ENCODE measurements at places on chromosomes 1 and 21.
A peak's percentile ranks its signal among the peaks of the same experiment; 100 is the strongest.

DNA sequence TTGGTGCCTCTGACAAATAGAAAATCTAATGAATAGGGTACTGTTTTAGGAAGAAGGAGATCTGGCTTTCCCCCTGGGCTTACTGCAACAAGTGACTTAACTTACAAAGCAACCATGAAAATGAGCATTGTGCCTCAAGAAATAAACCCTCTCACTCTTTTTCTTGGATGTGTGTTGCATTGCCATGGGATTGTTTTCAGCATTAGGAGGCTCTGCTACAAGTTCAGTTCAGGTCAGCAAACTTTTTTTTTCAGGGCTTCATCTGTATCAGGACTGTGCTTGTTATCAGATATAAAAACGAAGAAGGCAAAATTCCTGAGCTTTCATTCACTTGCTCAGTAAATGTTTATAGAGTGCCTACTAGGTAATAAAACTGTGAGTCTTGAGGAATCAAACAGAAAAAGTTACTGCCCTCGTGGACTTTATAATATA is 37.8 kb upstream of the DOCK7 start:
- no peak for DNase-seq

- DNase-seq: no peak
Measured at GRCh38 chr21:33386222-33386784, 16.9 kb upstream of the IFNGR2 start.

GRCh38 chr1:172135076-172135672 is 285.3 kb upstream of the C1orf105 start:
- DNase-seq: no peak

DNA sequence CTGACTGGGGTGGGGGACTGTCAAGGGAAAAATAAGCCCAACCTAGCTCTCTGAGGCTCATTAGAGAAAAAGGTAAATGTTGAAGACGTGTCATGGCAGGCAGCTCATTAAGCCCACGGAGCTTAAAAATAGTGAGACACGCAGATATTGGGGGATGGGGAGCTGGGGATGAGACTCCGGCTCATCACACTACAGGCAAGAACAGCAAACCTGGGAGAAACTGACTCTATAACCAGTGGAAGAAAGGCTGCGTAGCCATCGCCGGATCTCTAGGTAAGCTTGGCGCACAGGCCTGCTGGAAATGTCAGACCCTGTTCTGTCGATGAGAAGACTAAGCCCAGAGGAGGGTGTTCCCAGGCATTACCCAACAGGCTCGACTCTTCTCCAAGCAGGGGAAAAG is 78.0 kb downstream of the SYT2 start:
- no peak for DNase-seq

DNA sequence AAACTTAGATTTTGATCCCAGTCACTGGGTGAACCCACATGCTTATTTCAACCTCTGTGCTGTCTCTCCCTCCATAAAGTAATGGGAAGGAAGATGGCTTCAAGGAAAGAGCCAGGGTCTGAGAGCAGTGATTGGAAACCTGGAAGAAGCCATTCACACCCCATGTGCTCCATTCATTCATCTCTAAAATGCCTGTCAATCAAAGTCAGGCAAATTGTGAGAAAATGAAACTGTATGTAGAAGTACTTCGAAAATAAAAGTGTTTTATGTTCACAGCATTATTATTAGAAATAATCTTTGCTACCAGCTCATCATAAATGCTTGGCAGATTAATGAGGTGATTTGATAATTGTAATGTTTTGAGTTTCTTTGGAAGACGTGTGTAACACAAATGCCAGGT is 61.0 kb downstream of the ACP6 start:
- no peak for DNase-seq

GRCh38 chr1:36161641-36162531 is 5.9 kb downstream of the MAP7D1 start:
- DNase-seq: no peak

DNA sequence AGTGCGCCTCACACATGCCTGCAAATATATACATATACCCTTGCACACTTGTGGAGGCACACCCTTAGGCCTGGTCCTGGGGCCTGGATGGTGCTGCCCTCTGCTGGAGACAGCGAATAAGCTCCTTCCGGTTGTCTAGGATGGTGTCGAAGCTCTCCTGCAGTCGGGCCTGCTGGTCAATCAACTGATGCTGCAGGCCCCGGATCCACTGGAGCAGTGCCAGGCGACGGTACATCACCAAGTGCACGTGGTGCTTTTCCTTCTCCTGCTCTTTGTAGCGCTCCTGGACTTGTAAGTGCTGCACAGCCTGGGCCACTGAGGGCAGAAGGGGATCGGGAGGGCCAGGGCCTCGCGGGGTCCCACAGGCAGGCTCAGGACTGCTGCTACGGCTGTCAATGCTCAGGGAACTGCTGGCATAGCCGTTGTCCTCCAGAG is 3.1 kb downstream of the C1orf216 start:
- peak; percentile 42 for DNase-seq

DNA sequence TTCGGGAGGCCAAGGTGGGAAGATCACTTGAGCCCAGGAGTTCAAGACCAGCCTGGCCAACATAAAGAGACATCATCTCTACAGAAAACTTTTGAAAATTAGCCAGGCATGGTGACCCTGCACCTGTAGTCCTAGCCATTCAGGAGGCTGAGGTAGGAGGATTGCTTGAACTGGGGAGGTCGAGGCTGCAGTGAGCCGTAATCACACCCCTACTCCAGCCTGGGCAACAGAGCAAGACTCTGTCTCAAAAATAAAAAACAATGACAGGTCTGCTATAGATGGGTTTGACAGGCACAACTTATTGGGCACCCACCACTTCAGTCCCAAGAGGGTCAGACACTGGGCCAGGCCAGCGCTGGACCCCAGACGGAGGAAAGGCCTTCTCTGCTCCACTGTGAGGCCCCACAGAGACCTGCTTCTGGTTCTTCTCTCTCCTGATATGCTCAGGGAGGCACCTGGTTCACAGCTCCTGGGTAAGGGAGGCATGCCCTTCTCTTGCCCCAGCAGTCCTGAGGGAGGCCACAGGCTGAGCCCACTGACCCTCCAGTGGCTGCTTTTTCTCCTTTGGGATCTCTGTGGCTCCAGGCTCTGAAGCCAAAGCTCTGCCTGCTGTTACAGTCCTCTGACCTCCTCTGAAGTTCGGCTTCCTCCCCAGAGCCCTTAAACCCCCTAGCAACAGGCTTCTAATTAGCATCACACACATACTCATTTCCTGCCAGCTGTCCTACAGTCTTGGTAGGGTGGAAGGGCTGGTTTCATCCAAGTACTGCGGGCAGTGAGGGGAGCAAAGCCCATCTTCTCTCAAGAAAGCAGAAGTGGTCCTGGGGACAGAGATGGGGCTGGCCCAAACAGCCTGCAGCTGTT is 14.4 kb downstream of the S100A16 start:
- peak; percentile 88 for DNase-seq

DNA sequence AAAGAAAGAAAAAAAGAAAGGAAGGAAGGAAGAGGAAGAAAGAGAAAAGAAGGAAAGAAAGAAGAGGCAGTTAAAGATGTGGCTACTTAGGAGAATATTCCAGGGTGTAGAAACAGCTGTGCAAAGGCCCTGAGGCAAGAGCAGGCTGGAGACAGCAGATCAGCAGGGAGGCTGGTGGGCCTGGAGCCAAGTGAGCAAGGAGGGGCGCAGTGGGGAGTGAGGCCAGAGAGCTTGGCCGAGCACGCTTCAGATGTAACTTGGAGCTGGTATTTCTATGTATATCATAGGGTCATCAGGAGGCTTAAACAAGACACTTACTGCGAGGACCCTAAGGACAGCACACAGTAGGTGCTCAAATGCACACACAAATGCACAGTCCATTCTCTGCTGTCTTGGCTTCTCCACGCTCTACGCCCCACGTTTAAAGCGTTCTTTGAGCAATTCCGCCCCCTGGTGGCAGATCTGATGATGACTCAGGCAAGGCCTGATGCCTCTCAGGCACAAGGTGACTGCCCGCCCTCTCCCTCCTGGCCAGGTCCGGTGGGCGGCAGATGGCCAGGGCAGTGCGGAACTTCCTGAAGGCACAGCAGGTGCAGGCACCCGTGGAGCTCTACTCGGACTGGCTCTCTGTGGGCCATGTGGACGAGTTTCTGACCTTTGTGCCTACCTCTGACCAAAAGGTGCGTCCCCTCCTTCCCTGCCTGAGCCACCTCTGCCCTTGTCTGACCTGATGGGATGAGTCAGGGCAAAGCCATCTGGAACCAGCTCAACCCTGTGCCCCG is 11.9 kb upstream of the PADI3 start:
- DNase-seq: peak; percentile 31

- no peak for DNase-seq
Measured at GRCh38 chr1:26545969-26546323, 16.4 kb downstream of the RPS6KA1 start.

DNA sequence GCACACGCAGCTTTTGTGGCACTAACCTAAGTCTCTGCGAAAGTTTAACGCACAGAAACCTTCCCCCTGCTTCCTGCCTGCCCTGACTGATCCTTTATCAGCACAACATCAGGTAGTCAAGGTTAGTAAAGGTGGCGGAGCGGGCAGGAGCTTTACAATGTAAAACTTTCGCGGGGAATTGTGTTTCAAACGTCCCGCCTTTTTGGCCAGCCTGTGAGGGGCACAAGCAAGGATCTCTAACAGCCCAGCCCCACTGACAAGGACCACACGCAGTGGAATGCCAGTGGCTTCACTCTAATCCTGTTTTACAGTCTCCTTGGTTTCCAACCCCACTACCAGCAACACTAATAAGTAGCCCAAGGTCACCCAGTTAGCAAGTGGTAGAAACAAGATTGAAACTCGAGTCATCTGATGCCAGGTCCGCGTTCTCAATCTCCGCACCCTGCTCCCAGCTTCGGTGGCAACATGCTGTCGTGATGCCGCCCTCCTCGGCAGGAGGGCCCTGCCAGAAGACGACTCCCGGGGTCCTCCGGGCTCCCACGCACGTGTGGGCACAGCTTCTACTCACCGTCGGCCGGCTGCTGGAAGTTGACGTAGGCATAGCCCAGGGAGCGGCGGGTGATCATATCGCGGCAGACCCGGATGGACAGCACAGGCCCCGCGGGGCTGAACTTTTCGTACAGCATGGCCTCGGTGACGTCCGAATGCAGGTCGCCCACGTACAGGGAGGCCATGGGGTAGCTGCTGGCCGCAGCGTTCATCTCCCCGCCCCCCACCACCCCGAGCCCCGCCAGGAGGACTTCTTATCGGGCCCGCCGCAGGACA is 1.2 kb downstream of the PABPC4 start:
- no peak for DNase-seq

DNA sequence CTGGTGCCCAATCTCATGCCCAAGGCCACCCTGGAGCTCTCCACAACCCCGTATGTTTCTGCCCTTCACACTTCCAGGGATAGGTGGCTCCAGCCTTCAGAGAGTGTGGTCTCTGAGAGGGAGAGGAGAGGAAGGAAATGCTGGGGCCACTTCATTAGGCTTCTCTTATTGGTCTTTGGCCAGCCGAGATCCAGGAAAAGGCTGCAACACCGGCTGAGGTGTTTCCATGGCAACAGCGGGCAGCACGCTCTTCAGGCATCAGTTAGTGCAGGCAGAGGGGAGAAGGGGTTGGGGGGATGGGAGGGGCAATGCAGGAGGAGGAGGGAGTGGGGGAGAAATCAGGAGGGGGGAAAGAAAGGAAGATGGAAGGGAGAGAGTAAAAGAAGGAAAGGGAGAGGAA is 275.1 kb upstream of the GJB5 start:
- DNase-seq: no peak

DNA sequence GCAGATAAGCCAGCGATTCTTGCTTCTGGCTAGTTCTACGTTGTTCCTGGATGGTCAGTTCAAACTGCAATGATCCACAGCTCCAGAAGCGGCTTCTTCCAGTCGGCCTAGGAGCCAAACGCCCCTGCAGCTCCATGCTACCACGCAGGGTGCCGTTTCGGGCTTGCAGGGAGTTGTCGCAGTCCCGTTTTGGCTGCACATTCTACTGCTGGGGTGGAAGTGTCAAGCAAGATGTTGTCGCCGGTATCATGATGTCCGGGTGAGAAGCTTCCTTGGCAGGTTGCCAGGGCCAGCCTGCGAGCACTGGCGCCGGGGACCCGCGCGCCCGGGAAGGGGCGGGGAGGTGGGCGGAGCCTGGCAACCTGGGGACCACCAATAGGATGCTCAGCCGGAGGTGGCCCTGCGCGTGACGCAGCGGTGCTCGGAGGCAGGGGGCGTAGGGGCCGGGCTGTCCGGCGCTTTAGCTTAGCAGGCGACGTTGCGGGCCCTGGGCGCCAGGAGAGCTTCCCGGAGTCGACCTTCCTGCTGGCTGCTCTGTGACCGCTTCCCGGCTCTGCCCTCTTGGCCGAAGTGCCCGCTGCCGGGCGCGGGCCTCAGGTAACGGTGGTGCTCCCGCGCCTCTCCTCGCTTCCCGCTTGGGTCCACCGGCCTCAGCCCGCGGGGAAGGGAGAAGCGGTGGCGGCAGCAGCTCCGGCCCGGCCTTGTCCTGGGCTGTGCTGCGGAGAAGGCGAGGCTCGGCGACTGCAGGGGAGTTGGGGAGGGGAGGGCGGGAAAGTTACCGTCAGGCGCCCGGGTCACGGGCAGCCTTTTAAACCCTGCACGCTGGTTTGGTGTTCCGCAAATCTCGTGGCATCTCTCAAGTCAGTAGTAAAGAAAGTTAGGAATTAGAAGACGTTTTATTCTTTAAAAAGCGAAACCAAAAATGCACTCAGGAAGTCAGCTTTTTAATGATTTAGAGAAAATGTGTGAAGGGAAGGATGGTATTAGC is at the start of gene SOAT1:
TSS of gene SOAT1 (plus strand) at position 458 of the 988 bp plus-strand sequence. CDS start 8,888 bp downstream, outside the sequence.
- DNase-seq: peak; percentile 63

DNA sequence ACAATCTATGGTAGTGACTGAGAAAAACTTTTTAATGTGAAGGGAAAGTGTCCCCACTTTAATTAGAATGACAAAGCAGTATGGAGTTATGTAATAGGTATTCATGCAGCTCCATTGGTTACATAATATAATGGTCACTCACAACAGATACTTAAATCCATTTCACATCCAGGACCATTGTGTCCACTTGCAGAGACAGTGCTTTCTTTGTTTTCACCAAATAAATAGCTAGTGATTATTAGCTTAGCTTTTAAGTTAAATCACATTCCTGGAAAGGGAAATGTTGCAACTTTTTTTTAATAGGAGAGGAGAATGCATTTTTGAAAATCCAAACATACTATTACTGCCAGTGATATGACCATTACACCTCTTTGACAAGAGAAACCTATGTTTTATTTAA is 22.9 kb downstream of the RGL1 start:
- DNase-seq: no peak

GRCh38 chr1:34366875-34367624 is 190.3 kb downstream of the C1orf94 start:
- DNase-seq: no peak

- no peak for DNase-seq
Measured at GRCh38 chr1:242691610-242691945, 167.1 kb upstream of the PLD5 start.

- DNase-seq: no peak
Measured at GRCh38 chr1:220556641-220557040, 28.7 kb downstream of the MARK1 start.

GRCh38 chr1:111731956-111732355 is 7.2 kb downstream of the INKA2 start:
- no peak for DNase-seq

DNA sequence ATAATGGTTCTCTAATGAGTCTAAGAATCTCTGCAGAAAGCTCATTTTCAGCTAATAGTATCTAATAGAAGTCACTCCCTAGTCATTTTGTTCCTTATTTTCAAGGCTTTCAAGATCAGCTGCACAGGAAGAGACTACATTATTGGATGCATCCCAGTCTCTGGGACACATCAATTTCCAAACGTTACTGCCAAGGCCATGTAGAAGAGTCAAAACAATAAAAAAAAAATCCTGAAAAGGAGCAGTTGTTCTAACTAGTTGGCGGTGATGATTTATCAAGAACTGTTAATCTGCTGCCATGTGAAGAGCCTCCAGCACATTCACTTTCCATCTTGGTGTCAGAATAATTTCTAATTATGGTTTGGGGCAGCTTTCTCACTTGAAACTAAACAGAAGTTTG is 5.7 kb downstream of the DDAH1 start:
- no peak for DNase-seq

GRCh38 chr1:35536556-35537162 is 20.5 kb downstream of the KIAA0319L start:
- no peak for DNase-seq

Measured in GM12878 (cell line).